BJ (cell line): ENCODE measurements at places on chromosomes 5 and 9.

DNA sequence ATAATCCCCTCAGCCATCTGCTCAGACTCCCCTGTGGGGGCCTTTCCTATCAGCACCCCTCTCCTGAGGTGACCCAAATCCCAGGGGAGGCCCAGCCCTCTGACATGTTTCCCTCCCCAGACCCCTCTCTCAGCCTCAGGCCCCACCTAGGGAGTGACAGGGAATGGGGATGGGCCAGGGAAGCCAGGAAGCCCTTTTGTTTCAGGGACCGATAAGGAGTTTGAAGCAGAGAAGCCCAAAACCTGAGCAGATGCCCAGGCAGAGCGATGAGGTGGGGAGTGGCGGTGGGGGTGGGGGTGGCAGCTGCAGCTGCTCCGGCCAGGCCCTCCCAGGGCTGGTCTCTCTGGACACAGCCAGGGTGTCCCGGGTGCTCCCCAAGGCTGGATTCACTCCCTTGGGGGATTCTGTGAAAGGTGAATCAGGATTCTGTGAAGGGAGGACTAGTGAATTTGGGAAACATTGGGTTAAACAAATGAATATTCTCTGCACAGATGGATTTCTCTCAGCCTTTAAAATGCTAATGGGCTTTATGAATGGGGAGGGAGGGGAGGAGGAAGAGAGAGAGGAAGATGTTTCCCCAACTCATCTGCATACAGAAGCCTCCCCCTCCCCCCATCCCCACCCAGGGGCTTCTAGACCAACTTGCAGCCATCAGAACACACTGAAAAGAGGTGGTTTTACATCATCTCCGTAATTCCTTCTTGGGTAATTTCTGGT is 17.4 kb downstream of the AKNA start:
- no peak for DNase-seq

- DNase-seq: no peak
These were observed 92.1 kb downstream of the TMEM167A start for GRCh38 chr5:82984786-82985735.

DNA sequence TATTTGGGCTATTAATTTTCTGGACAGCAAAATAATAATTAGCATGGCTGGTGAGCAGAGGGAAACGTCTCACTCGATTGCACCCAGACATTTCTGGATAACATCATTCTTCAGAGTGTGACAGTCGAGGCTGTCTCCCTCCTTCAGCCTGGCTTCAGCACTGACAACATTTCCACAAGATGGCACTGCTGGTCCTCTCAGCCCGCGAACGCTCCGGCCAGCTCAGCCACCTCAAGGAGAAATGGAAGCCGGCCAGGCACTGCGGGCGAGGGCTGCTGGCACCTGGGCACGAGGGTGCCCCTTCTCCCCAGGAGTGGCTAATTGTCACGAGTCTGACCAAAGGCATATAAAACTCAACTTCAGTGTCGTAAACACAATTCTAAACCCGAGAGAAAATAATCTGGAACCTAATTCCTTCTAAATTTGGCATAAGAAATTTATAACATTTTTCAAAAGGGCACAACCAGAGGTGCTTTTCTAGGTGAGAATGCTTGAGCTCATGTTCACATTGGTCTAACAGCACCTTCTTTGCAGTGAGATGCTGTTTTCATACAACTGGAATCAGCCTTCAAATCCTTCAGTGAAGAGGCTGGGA is 65.9 kb downstream of the DAP start:
- no peak for DNase-seq

DNA sequence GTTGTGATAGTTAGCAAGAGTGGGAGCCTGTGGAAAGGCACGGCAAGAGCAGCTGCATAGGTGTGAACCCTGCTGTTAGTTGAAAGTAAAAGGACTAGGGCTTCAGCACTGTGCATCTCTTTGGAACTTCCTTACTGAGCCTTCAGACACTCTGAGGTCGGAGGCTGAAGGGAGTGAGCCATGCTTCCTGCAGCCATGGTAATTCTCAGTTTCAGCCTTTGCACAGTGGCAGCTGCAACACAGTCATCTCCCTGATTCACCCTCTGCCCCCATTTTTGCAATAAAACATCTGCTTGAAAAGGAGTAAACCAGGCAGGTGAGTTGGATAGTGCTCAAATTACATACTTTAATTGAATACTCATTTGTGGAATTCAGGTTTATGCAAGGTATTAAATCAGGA is 6.5 kb upstream of the TLE4 start:
- DNase-seq: no peak

GRCh38 chr9:103397868-103398600 is 402.9 kb downstream of the CYLC2 start:
- no peak for DNase-seq

DNA sequence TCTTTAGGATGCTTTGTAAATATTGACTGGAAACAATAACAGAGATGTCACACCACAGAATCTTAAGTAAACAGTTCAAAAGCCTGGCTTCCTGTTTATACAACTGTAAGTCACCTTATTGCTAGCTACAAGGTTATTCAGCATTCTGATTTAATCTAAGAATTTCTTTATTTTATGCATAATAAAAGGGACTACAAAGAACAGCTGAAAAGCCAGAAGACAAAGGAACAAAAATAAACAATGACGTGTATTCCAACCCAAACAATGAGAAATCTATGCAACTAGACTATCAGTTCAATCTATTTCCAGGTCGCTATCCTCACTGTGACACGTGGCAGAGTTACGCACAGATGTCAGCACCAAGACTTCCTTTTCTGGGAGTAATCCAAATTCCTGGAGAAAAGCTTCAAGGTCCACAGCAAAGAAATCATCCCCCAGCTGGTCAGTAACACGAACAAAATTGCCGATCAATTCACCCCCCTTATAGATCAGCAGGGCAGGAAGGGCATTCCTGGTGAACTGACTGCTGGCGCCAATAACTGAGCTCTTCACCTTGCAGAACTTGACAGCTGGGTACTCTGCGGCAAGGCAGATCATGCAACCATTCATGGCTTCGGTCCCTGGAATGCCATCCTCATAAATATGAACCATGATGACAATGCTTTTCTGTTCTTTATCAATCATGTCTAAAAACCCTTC is 8.4 kb downstream of the PDCL start:
- DNase-seq: no peak

- no peak for DNase-seq
These were observed 42.1 kb downstream of the CLINT1 start for GRCh38 chr5:157816682-157817386.

DNA sequence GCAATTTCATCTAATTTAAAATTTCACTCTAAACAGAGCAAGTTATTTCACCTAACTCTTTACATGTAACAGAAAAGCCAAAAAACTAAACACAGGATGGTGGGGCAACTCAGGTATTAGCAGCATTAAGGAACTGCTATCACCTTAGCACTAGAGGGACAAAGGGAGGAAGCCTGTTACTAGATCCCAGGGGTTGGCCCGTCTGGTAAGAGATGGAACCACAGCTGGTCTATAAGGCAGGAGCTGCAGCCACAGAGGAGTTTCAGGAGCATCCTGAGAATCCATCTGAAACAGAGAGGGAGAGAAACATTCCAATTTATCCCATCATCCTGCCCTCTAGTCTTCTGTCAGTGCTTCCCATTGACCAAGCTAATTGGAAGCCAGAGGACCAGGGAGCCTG is 300.3 kb downstream of the MRPS30 start:
- no peak for DNase-seq

DNA sequence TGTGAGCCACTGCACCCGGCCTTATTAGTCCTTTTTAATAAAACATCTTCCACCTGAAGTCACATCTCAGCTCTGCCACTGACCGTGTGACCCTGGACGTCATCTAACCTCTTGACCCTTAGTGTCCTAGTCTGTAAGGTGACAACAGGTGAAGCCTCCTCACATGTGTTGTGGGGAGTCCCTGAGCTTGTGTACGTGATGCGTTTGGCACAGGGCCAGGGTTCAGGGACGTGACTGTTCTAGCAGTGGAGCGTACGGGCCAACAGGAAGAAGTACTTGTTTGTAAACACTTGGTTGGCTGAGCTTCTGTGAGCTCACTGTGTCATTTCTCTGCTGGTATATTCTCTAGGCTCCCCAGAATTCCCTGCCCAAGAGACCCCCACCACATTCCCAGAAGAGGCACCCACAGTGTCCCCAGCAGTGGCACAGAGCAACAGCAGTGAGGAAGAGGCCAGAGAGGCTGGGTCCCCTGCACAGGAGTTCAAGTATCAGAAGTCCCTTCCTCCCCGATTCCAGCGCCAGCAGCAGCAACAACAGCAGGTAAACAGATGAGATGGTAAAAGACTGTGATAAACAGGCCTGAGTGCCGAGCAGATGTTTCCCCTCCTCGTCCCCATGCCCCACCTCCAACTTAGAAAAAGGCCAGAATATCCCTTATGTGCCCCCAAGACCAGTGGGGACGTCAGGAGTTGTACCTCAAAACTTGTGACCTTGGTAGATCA is 35.3 kb upstream of the POMT1 start:
- no peak for DNase-seq

DNA sequence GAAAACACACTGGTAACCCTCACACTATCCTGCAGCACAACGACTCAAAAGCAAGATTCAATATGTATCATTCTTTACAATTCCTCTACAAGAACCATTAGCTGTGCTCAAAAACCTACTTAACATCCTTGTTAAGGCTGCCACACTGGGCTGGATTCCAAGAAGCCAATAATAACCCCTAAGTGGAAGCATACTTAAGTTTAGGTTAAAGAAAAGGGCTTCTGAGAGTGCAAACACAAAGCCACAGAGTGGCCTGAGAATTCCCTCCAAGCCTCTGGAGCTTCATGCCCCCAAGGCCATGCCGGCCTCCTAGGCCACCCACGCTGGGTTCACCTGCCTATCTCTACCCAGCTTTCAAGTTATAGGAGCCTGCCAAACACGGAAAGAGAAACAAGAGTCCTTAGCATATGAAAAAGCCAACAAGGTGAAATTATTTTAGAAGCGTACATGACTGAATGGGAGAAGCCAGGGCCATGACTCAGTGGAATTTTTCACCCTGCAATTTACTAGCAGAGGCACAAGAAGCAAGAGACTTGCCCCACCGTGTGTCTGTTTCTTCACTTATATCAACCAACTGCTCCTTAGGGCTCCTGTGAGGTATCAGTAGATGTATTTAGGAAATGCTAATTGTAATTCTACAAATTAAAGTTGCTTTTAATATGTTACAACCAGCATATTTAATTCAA is 293.0 kb downstream of the SPOCK1 start:
- no peak for DNase-seq

DNA sequence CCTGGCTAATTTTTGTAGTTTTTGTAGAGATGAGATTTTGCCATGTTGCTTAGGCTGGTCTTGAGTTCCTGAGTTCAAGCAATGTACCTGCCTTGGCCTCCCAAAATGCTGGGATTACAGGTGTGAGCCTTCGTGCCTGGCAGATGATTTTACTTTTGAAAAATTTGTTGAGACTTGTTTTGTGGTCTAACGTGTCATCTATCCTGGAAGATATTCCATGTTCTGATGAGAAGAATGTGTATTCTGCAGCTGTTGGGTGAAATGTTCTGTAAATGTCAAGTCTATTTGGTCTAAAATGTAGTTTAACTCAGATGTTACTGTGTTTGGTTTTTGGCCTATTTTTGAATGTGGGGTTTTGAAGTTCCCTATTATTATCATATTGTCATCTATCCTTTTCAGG is 145.6 kb downstream of the XRCC4 start:
- DNase-seq: no peak

GRCh38 chr9:120259100-120259499 is 320.9 kb downstream of the CDK5RAP2 start:
- no peak for DNase-seq

DNA sequence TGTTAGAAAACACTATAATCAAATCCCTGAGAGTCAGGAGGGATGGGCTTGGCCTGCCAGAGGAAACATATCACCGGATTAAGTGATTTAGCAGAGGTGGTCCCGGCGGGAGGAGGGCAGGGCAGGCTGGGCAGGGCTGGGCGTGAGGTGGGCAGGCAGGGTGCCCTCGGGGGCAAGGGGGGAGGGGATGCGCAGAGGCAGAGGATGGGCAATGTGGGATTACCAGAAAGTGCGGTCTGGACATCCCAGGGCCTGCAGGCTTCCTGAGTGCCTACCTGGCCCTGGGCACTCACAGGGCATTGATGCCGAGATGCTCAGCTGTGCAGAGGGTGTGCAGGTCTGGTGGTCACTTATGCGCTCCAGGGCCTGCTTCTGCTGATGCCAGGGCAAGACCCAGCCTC is 115.2 kb downstream of the ADAMTS2 start:
- DNase-seq: no peak

- no peak for DNase-seq
These were observed 6.1 kb downstream of the CSNK1G3 start for GRCh38 chr5:123518111-123518510.

GRCh38 chr9:138038244-138038671 is 160.7 kb downstream of the CACNA1B start:
- no peak for DNase-seq

- DNase-seq: no peak
These were observed 40.3 kb downstream of the TNFAIP8 start for GRCh38 chr5:119396030-119396664.

DNA sequence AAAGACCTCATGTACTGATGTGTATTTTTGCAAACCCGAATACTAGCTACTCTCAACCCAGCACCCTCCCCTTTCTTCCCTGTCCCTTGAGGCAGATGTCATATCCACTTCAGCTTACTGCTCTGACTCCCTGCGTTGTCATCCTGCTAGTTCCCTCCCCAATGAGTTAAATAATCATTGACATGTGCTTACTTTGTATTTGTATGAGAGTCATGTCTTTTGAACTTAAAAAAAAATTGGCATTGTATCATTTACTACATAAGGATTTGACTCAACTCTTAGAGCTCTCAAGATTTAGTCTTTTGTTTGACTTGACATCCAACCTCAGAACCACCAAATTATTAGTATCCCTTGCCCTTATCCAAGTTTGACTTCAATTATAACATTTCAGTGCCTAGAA is 219.7 kb upstream of the TUT7 start:
- no peak for DNase-seq

GRCh38 chr9:16744394-16744793 is 126.1 kb downstream of the BNC2 start:
- no peak for DNase-seq

- no peak for DNase-seq
These were observed 87.2 kb upstream of the LIFR start for GRCh38 chr5:38643616-38644015.

DNA sequence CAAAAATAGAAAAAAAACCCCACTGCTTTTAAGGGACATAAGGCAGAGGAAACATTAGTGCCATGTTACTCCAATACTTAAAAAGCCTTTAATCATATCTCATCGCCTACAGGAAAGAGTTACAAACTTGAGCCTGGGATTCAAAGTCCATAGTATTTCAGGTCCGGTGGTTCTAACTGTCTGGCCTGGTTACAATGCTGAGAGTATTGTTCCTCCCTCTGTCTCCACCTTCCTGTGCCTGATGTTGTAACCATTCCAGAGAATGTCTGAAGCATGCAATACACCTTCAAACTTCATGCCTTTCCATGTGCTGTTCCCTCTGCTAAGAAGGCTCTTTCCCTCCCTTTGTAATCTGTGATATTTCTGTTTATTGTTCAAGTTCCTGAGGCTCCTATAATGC is 41.6 kb upstream of the SLC36A2 start:
- no peak for DNase-seq
